ENCODE measurements at places on chromosomes 1 and 21.

GRCh38 chr1:5597171-5597850, 394.9 kb downstream of the NPHP4 start:
- no peak for DNase-seq

DNA sequence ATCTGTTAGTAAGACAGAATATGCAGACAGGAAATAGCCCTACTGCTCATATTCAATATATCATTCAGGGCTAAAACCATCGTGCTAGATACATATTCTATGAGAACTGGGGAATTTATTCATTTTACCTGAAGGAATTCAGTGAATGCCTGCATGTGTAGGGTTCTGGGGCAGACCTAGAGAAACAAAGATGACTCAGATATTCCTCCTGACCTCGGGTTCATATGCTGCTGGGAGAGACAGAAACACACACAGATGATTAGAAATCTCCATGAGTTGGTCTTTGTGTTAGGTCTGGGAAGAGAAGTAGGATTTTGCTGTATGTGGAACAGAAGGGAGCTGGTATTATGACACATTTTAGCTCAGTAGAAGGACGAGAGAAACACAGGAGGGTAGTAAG, 176.5 kb upstream of the ST6GALNAC5 start:
- no peak for DNase-seq

- no peak for DNase-seq
These were observed 2.4 kb upstream of the RAB4A start for GRCh38 chr1:229268505-229268904.

DNA sequence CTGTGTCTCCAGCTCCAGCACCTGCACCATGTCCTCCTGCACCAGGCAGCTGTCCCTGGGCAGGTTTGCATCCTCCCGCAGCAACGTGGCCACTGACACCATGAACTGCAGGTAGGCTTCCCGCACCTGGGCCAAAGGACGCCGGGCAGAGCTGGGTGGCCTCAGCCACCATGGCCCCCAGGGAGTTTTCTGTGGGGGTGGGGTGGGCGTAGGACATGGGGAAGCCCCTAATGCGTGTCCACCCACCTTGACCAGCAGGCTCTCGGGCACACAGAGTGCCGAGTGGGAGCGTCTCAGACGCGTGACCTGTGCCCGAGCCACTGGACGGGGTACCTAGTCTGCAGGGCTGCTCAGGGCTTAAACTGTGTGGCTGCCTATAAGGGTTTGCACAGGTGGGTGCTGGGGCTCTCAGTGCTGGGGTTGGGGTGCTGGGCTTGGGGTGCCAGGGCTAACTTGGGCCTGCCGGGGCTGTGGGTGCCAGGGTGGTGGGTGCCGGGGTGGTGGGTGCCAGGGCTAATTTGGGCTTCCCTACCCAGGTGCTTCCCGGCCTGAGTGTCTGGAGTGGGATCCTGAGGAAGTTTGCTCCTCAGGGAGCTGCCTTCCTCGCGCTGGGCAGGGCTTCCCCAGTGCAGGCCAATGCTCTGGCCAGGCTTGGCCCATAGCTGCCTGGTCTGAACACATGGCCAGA, 17.7 kb downstream of the PRXL2B start:
- DNase-seq, result peak; percentile 40

DNA sequence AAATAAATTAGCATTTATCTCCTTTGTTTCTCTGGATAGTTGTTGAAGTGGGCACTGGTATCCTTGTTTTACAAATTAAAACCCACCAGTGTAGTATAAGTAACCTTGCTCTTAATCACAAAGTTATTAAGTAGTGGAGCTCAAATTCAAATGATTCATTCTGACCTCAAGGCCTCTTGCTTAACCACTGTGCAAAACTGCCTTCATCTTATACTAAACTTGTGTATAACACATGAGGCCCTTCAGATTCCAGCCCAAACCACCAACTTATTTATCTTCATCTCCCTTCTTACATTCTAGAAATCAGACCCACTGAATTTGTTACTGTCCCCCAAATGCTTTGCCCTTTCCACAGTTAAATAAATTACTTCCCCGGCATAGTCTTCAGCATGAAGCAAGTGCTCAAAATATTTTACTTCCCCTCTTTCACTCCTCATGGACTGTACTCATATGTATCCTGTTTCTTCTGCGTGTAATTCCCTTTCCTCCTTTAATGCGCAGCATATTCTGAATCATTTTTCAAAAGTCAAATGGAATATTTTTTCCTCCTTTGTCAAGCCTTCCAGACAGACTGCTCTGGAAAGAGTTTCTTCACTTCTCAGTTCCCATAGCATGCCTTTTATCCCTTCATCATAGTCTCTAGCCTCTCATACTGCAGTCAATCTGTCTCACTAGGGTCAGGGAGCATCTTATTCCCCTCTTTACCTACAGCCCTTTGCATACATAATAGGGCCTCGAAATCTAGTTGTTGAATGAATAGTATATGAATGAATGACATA, 19.0 kb upstream of the DNASE2B start:
- no peak for DNase-seq

DNA sequence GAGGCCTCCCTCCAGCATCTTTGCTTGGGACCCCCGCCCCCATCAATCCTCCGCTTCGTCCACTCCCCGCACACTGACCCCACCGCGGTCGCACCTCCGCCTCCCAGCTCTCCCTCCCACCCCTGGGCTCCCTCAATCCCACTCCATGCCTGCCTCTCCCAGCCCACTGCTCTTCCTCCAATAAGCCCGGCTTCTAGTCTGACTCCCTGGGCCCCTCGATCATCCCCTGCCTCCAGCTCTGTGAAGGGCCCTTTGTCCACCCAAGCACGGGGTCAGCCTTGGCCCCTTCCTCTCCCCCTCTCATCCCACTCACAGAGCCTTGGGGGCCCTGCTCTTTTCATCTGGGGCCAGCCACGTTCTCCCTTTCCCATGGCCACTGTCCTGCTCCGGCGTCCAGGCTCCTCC, 1.5 kb upstream of the TMEM200B start:
- DNase-seq, result no peak

GRCh38 chr21:14685568-14685967, 139.5 kb upstream of the SAMSN1 start:
- no peak for DNase-seq

DNA sequence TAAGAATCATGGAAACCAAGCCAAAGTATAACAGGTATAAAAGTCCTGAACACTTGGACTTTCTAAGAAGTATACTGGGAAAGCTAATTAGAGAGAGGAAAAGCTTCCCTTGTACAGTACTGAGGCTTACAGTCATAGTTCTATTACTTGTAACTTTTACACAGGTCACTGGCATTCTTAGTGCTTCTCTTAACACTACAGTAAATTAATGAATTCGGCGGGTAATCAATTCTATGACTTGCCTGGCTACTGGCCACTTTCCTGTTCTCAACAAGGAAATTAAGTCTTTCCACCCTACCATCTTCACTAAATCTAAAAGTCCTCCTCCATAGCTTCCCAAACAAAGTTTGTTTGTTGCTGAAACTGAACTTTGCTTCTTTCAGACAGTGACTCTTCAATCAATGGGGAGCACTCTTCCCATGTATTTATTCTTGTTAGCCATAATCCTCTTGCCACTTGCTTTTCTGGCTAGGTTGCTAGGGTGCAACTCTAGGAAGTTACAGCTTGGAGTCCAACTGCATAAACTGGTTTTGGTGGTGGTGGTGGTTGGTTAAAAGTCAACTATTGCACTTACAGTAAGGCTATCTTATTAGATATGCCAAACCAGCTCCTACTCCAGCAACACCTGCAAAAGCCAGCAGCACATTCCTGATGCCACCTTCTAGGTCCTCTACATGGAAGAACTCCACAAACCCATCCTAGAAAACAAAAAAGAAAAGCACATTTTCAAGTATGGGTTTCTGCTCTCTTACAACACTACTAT, 2.4 kb downstream of the MCL1 start:
- no peak for DNase-seq

- no peak for DNase-seq
These were observed 41.7 kb upstream of the SOX13 start for GRCh38 chr1:204031098-204031710.

- DNase-seq, result no peak
These were observed 15.7 kb downstream of the BTBD8 start for GRCh38 chr1:92095874-92096273.

DNA sequence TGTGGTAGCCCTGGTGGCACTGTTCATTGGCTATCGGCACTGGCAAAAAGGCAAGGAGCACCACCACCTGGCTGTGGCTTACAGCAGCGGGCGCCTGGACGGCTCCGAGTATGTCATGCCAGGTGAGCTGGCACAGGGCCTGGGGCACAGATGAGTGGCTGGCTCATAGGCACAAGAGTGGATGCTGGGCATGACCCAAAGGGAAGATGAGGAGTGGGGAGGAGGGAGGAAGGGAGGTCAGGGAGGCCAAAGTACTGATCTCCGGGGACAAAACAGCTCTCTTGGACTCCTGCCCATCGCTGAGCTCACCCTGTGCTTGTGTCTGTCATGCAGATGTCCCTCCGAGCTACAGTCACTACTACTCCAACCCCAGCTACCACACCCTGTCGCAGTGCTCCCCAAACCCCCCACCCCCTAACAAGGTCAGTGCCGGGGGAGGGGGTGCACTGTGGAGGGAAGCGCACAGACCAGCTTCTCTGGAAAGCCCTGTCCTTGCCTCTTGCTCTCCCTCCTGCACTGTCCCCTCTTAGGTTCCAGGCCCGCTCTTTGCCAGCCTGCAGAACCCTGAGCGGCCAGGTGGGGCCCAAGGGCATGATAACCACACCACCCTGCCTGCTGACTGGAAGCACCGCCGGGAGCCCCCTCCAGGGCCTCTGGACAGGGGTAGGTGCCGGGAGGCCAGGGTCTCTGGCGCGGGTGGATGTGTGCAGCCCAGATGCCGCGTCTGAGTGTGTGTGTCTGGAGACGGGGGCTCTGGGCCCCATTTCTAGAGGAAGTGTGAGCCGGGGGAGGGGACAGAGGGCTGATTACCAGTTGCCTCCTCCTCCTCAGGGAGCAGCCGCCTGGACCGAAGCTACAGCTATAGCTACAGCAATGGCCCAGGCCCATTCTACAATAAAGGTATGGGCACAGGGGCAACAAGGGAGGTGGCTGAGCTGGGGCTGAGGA, 7.3 kb upstream of the LRRC71 start:
- peak; percentile 56 for DNase-seq

- no peak for DNase-seq
These were observed 258.3 kb downstream of the OLFM3 start for GRCh38 chr1:101738475-101738874.

GRCh38 chr1:210616356-210616755, 287.7 kb downstream of the HHAT start:
- no peak for DNase-seq

- DNase-seq, result no peak
These were observed 84.8 kb downstream of the POFUT2 start for GRCh38 chr21:45202889-45203288.

DNA sequence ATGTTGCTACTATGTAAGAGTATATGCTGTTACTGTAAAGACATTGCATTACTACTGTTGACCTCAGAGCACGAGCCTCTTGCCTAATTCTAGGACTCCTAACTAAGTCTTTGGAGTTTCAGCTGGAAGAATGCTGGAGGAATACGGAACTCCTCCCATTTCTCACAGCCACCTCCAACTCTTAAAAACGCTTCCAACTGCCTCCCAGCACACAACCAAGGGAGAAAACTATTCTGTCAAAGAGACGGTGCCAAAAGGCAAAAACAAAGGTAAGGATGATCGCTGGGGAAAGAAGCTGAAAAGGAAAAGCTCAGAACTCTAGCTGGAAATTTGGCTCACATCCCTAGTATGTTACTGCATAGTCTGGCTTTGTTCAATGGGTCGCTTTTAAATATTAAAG, at the start of gene FMO2:
Gene FMO2 (plus strand): TSS at position 210 of the 400 bp plus-strand sequence. CDS start 414 bp downstream, outside the sequence.
- DNase-seq, result no peak

DNA sequence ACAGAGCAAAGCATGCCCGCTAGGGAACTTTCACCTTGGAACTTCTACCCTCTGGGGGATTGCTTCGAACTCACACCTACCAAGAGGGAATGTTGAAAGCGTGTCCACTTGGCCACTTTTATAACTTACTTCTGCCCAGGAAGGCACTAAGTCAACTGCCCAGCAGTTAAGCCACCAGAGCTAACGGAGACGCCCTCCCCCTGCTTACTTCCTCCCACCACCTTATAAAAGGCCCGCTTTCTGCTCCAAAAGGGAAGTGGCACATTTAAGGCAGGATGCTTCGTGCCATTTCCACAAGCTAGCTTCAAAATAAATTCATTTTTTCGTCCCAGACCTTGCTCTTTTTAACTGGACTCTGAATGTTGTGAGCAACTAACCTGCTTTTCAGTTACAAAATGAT, 3.2 kb upstream of the AK2 start:
- DNase-seq, result no peak

DNA sequence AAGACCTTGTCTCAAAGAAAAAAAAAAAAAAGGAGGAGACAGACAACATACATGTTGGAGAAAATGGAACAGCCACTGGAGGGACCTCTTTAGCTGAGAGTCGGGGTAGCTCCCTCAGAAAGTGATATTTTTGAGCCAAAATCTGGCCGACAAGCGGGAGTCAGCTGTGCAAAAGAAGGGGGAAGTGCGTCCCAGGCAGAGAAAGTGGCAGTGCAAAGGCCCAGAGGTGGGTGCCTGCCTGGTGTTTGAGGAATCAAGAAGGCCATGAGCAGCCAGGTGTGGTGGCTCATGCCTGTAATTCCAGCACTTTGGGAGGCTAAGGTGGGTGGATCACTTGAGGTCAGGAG, 6.1 kb upstream of the CROCC start:
- no peak for DNase-seq

DNA sequence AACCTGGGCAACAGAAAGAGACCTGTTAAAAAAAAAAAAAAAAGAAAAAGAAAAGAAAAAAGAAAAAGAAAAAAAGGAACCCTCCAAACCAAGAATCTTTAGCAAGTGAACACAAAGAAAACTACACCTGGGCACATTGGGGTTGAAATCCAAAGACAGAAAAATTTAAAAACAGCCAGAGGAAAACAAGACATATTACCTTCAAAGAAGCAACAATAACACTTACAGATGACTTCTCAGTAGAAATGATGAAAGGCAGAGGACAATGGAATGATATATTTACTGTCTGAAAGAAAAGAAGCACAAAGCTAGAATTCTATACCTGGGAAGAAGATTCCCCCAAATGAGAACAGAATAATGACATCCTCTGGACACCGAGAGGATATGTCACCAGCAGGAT, 2.7 kb upstream of the KRTAP10-1 start:
- DNase-seq, result no peak

GRCh38 chr21:34974162-34974981, 74.7 kb downstream of the RUNX1 start:
- no peak for DNase-seq

DNA sequence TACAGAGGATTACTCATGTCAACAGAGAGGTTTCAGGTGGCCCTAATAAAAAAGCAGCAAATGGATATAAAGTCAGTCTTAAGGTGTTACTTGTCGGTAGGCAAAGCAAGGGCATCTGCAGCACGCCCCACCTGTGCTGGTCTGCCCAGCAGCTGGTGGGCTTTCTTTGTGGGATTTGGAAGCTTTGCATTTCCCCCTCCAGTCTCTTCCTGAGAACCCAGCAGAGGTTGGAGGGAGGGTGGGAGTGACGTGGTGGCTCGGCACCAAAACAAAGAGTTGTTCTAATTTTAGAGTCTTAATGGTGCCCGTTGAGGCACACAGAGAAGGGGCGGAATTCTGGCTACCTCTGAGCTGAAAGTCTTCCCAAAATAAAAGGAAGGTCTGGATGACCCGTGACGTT, 4.8 kb upstream of the PCBP3 start:
- DNase-seq, result no peak

- no peak for DNase-seq
These were observed 1.4 kb upstream of the ABCA4 start for GRCh38 chr1:94122201-94122970.

Data from Right ventricle myocardium superior (tissue), 1 donor.